ENCODE measurements at places on chromosomes 12 and 14. TPM values are rescaled to one million over a fixed set of nuclear protein-coding genes. Genes with fewer than 3 reads are reported as not detected.

IGFBP6 gene
- 1.6 TPM for total RNA-seq

PRR4 gene
- 0.56 TPM for total RNA-seq

TBC1D30 gene
- total RNA-seq: 0.79 TPM

DNAI7 gene
- total RNA-seq: 0.17 TPM

TCTN2 gene
- total RNA-seq: 1.5 TPM

EPYC gene
- not detected for total RNA-seq

HOXC11 gene
- total RNA-seq: not detected

NPFF gene
- not detected for total RNA-seq

CIROP gene
- total RNA-seq: not detected

KRT77 gene
- total RNA-seq: not detected

GPRC5D gene
- total RNA-seq: 0.17 TPM

RPS6KA5 gene
- 1.4 TPM for total RNA-seq

SRRM4 gene
- not detected for total RNA-seq

YLPM1 gene
- 18.5 TPM for total RNA-seq

PPP4R4 gene
- 0.67 TPM for total RNA-seq

YARS2 gene
- total RNA-seq: 16.4 TPM

ACRBP gene
- 1.5 TPM for total RNA-seq

LRRC9 gene
- not detected for total RNA-seq

VPS37B gene
- 4.4 TPM for total RNA-seq

KLRC3 gene
- 0.50 TPM for total RNA-seq

TTC7B gene
- 31.0 TPM for total RNA-seq

STAB2 gene
- total RNA-seq: 21.6 TPM

MNAT1 gene
- 13.8 TPM for total RNA-seq

XRCC3 gene
- 3.4 TPM for total RNA-seq

NTS gene
- total RNA-seq: 0.08 TPM

GLT8D2 gene
- total RNA-seq: 1.2 TPM

SELPLG gene
- total RNA-seq: 9.6 TPM

HPD gene
- 620 TPM for total RNA-seq

P2RX2 gene
- total RNA-seq: not detected

NRXN3 gene
- 0.33 TPM for total RNA-seq

DDX11 gene
- total RNA-seq: 20.9 TPM

LPAR5 gene
- total RNA-seq: 2.0 TPM

REM2 gene
- total RNA-seq: 0.14 TPM

SMIM10L1 gene
- 6.3 TPM for total RNA-seq

BDKRB1 gene
- total RNA-seq: not detected

ZBTB1 gene
- 29.3 TPM for total RNA-seq
